ENCODE measurements at places on chromosomes 5 and 9. TPM values are rescaled to one million over a fixed set of nuclear protein-coding genes. Genes with fewer than 3 reads are reported as not detected.
A peak's percentile ranks its signal among the peaks of the same experiment; 100 is the strongest.

Gene NOXA1
- 0.94 TPM for total RNA-seq

Gene MTX3
- total RNA-seq = 5.3 TPM

Gene PCSK1
- 4.0 TPM for total RNA-seq

Gene GZMA
- 0.55 TPM for total RNA-seq

Gene ARAP3
- 5.6 TPM for total RNA-seq

Gene LCP2
- total RNA-seq = 6.5 TPM

Gene BDP1
- total RNA-seq = 20.1 TPM

Gene ZNF883
- 3.8 TPM for total RNA-seq

Gene ADRB2
- 7.3 TPM for total RNA-seq

Gene EFNA5
- 19.2 TPM for total RNA-seq

Gene PBX3
- 71.1 TPM for total RNA-seq

- no peak for DNase-seq
Measured at GRCh38 chr5:115456056-115456455, 88.5 kb downstream of the FEM1C start.

DNA sequence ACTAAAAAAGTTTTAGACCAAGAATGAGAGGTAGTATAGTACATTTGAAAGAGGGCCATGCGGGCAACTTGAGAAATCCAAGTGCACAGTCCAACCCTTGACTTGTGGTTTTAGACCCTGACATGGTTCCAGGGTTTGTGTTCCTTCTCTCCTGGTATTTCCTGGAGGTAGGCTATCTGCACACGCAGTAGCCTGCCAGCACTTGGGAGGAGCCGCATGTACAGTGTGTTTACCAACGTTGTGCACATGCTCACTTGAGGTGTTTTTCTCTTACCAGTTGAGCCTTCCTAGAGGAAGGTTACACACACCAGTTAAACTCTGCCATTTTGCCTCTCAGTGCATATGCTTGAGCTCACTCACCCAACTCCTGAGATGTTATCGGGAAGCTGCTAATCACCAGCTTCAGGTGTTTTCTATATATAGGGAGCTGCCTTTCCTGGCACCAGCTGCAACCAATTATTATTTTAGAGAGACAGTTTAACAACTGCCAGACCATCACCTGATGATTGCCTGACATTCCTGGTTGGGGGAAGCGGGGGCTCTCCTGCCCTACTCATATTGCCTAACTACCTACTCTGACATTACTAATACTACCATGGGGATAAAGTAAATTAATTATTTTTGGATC lies 593.4 kb upstream of the TUSC1 start:
- DNase-seq = no peak

- DNase-seq = no peak
Measured at GRCh38 chr9:131923766-131924165, 155.9 kb downstream of the MED27 start.

GRCh38 chr9:127194881-127195713 lies 69.5 kb upstream of the GARNL3 start:
- DNase-seq = no peak

DNA sequence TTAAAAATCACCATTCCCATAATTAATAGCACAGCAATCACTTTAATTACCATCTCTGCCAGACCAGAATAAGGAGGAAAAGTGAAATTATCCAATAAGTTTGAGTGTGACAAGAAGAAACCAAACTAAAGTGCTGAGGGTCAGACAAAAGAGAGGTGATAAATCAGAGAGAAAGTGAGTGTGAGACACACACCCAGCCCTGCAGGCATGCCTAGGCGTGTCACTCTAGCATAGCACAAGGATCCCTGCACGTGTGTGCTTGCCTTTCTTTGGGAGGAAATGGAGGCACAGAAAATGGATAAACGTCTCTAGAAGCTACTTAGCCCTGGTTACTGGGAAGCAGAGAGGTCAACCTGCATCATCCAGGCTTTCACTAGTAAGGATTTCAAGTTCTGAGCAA lies 56.2 kb downstream of the SEMA6A start:
- no peak for DNase-seq

DNA sequence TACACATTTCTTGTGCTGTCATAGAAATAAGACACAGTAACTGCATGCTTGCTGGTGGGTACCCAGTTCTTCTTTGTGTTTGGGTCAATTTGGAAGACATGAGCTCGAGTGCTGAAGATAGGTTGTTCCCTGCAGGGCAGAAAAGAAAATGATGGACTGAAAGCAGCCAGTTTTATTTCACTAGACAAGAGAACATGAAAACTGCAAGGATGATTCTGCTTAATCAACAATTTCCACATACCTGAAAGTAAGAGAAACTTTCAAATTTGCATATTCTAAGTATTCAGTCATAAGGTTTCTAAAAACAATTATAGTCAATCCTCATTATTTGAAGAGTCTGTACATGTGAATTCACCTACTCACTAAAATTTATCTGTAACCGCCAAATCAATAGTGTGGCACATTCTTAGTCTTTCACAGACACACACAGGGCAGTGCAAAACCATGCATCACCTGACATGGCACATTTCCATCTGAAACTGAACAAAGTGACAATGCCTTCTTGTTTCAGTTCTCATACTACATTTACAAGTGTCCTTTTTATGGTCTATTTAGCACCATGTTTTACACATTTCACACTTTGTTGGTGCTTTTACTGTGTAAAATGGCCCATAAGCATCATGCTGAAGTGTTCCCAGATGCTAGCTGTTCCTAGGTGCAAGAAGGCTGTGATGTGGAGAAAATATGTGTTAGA lies 56.9 kb downstream of the HOMER1 start:
- no peak for DNase-seq

DNA sequence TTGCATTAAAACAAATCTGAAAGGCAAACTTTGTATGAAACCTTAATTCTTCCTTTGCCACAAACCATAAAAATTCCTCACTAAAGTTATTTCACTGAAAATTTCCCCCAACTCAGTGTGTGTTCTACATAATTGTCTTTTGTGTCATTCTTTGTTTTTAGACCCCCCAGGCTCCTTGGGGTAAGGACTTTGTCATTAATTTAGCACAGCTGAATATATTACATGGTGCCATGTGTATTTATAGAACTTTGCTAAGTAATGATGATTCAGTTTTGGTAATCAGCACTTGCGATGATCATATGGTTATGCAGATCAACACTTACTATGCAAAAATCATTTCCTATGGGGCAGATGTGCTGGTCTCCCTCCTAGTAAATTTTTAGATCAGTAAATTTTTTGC lies 712.1 kb upstream of the MEF2C start:
- DNase-seq = no peak

DNA sequence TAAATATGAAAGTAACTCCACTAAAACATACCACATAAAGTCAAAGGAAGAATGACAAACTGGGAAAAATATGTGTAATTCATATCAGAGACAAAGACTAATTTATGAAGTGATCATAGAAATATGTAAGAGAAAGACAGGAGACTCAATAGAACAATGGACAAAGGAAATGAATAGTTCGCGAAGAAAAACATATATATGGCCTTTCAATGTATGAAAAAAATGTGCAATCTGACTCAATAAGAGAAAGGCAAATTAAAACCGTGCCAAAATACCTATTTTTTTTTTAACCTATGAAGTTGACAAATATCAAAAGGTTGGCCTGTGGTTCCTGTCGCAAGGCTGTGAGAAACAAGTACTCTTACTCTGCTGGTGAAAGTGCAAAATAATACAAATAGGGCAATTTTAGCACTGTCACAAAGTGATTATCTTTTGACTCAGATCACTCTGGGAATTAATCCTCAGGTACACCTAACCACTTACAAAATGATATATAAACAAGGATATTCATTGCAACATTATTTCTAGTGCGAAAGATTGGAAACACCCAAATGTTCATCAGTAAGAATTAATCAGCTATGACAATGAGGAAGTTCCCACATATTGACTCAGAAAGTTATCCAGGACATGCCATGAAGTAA lies 3.7 kb downstream of the C9 start:
- DNase-seq = no peak

DNA sequence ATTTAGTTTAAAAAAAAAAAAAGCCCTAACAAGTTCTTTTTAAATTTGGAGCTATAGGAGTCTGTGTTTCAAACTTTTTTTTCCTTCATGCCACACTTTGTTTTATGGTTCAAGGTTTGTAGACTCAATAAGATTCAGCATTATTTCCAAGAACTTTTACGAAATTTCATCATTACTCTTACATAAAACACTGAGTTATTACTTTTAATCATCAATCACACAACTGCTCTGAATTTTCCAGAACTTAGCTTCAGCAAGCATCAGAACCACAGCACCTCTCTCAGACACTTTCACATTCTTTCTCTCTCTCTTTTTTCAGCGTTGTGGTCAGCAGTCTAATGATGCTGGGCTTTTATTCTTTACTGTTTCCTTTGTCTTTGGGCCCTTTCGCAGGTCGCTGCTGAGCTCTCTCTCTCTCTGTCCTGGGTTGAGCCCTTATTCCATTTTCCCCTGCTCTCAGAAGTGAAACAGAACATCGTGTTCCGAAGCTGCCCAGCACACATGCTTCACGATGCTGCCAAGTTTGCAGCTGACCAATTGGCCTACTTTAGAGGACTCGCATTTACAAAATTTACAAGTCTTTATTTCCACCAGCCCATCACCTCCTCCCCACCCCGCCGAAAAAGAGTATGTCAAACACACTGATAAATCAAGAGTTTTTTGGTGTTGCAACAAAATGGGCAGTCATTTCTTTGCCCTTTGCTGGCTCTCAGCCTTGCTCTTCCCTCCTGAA lies 44.6 kb upstream of the PIK3R1 start:
- DNase-seq = peak; percentile 91

DNA sequence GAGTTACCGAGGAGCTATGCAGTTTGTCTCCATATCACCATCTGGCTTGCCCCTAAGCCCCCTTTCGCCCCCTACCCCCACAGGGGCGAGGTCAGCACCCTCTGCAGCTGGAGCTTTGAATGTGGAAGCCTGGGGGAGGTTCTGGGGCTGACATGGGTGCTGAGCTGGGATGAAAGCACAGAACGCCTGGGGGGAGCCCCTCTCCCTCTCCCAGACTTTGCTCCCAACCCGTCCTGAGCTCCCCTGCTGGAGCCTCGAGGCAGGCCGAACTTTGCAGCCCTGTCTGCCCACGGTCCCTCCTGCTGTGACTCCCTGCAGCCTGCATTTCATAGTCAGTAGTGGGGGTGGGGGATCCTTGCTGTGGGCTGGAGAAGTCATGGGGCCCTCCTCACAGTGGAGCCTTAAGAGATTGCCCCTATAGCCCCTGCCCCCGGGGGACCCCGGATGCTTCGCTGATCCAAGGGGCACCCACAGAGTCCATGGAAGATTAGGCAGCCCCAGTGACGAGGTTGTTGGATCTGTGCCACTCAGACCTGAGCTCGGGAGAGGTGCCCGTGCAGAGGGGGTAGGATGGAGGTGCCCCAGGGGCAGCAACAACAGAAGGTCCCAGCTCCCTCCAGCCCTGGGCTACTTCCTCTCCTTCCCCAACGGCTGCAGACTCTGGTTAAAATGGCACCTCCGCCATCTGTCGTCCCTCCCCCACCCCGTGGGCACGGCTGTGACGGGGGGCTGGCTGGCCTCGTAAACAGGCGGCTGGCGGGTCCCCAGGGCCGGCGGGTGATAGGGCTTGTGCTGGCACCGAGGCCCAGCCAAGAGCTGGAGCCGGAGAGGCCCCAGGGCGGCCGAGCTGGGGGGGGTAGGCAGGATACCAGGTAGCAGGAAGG lies 162.0 kb downstream of the C9orf50 start:
- no peak for DNase-seq

GRCh38 chr9:136539427-136540421 lies 6.1 kb downstream of the NOTCH1 start:
- DNase-seq = peak; percentile 96

DNA sequence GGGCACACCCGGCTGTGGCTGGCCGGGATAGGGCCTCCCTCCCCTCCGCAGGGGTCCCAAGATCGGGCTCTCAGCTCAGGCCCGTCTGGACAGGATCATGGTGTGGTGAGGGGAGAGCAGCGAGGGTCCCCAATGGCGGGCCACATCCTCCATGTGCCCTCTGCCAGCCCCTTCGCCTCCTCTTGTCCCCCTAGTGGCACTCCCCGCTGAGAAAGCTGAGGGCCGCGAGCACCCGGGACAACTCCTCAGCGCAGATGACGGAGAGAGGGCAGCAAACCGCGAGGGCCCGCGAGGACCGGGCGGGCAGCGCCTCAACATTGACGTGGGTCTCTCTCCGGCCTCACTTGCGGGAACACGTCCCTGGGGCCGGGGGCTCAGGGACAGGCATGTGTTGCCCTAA lies 24.6 kb downstream of the NKD2 start:
- DNase-seq = no peak

DNA sequence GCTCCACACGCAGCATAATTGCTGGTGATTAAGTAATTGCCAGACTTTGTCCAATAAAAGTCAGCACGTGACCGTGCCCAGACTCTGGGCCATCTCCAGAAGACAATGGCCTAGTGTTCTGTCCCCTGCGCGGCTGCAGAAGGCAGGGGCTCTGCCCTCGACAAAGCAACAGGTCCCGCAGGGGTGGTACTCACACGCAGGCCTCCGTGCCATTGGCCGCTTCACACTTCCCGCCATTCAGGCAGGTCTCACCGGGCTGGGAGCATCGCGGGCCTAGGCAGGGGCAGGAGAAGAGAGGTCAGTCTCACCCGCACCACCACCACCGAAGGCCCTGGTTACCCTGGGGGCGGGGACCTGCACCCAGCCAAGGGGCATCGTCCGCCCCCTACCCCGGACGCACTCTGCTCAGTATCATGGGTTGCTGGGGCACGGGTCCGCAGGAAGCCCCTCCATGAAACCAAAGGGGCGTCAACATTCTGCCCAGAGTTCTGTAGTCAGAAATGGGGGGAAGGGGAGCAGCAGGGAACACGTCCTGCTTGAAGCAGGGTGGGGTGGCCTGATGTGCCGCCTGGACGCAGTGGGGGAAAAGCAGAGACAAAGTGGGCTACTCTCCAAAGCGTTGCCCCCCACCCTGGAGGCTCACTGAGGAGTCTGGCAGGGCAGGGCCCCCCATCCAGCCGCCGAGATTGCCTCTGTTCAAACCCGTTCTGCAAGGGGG lies 1.9 kb downstream of the NOTCH1 start:
- peak; percentile 73 for DNase-seq

- no peak for DNase-seq
Measured at GRCh38 chr5:147860641-147861025, 17.9 kb upstream of the SCGB3A2 start.

GRCh38 chr5:118479285-118479684 lies 509.1 kb downstream of the DTWD2 start:
- no peak for DNase-seq

GRCh38 chr5:161700065-161700464 lies 14.5 kb downstream of the GABRA6 start:
- no peak for DNase-seq

- DNase-seq = no peak
Measured at GRCh38 chr5:44981708-44982107, 173.0 kb downstream of the MRPS30 start.

- DNase-seq = no peak
Measured at GRCh38 chr9:128201441-128202369, 1.5 kb upstream of the DNM1 start.

GRCh38 chr9:78028926-78029325 lies 2.7 kb downstream of the GNAQ start:
- no peak for DNase-seq

DNA sequence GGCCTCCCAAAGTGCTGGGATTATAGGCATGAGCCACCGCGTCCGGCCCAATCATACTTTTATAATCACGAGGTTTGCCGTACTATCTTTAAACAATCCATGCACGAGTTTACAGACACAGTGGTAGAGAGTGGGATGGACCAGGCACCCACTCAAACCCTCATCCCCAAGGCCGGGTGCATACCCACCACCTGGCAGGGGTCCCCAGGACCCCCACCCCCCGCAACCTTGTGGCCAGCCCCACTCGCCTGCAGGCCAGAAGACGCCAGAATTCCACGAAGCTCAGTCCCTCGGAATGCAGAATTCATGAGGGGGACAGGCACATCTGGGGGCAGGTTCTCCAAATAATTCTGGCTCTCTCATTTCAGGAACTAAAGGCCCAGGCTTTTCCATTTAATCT lies 17.1 kb downstream of the NACC2 start:
- no peak for DNase-seq

- no peak for DNase-seq
Measured at GRCh38 chr9:136133191-136133958, 14.7 kb upstream of the TMEM250 start.
